AG09309 (cell line): ENCODE measurements at places on chromosomes 2 and 18.

DNA sequence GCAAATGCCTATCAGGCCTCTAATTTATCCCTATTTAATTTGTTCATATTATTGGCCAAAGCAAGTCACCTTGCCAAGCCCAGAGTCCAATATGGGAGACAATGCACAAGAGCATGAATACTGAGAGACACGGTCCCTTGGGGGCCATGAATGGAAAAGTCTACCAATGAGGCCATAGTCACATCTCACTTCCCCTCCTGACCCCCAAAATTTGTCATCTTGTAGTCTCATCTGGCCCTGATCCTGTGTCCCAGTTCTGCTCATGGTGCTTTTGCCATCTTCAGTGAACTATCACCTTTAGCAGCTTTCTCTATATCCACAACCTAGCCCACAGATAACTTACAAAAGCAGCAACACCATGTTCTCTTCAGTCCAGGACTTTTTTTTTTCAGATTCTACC lies 302.7 kb upstream of the MGAT5 start:
- no peak for DNase-seq

DNA sequence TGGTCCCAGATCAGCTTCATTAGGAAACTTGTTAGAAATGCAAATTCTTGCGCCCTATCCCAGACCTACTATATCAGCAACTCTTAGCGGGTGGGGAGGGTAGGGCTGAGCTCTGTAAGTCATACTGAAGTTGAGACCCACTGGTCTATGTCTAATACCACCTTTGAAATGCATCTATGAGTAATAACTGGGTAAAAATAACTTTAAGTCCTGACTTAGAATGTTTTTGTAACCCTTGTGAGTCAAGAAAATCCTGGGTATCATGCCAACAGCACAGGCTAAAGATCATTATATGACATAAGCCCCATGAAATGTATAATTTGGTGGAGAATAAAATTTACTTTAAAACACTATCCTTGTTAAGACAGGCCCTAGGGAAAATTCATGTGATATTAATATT lies 41.4 kb downstream of the PRKD3 start:
- peak; percentile 68 for DNase-seq

DNA sequence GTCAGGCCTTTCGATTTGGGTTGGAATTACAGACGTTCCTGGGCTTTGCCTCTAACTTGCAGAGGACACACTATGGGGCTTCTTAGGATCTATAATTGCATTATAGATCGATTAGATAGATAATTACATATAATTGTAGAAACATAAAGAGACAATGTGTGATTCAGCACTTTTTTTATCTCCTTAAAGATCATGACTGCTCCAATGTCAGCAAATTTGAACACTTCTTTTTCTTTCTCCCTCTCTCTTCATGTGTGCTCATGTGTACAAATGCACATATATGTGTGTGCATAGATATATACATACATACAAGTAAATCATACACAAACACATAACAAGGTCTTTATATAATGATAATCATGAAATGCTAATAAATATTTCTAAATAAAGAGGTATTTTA lies 1261.2 kb upstream of the SLC39A10 start:
- DNase-seq = no peak

GRCh38 chr2:156434461-156435291 lies 1.5 kb upstream of the GPD2 start:
- DNase-seq = no peak

GRCh38 chr2:86301009-86301408 lies 36.4 kb downstream of the REEP1 start:
- no peak for DNase-seq

- DNase-seq = no peak
These were observed 448 bp downstream of the YPEL5 start for GRCh38 chr2:30147196-30147714.

DNA sequence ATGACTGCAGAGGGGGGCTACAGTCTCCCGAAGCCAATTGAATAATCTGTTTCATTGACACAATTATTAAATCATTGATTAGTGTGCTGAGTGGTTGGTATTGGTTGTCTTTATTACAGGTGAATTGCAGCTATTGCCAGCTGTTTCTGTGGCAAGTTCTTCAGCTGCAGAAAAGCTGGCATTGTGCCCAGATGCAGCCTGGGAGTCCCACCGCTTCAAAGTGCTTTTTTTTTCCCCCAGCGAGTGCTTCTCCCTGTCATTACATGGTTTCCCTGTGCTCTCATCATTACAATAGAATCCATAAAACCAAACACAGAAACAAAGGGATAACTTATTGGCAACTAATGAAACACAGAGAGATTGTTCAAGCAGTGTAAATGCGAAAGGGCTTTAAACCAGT lies 164.7 kb downstream of the GRB14 start:
- DNase-seq = no peak

DNA sequence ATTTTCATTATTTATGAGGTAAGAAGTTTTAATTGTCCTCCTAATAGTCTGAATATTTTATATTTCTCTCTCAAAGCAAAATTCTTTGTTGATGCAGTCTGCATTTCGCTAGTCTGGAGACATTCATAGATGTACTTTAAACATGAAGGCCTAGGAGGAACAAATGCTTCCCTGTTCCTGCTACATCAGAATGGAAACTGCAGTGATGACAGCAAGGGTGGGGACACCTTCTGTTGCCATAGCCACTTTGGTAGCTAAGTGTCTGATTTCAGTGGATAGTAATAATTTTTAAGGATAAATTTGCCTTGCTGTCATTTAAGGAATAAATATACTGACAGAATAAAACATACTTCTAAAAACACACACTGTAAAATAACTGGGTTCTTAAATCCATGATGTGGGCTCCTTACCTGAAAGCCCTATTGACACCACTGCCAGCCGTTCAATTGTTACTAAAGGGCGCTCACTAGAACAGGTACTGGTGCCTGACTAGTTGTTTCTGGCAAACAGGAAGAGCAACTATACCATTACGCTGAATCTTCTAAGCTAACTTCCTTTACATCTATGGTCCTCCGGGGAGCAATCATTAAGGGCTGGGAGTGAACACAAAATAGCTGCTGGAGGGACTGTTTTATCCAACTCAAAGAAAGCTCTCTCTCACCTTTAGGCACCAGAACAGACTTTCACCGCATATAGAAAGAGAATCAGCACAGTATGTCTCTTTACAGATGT lies 88.2 kb downstream of the TMEM131 start:
- no peak for DNase-seq

GRCh38 chr2:73162856-73163391 lies 39.5 kb upstream of the NOTO start:
- DNase-seq = no peak

GRCh38 chr2:229410946-229411345 lies 139.9 kb upstream of the PID1 start:
- no peak for DNase-seq

DNA sequence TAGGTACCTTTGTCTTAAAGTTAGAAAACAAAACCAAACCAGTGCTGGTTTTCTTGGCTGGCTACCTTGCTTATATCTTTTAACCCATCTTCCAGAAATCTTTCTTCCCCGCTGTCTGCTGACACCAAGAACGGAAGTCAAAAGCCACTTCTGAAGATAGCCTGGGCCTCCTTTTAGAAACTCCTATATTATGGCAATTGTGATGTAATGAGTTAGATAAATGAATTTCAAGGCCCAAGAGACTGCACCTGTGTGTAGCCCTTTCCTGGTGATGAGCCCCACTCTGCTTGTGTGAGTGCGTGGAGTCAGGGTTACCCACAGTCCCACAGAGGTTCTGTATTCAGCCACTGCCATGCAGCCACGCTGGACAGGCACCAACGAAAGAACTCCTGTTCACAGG lies 60.7 kb downstream of the ARMC9 start:
- no peak for DNase-seq

DNA sequence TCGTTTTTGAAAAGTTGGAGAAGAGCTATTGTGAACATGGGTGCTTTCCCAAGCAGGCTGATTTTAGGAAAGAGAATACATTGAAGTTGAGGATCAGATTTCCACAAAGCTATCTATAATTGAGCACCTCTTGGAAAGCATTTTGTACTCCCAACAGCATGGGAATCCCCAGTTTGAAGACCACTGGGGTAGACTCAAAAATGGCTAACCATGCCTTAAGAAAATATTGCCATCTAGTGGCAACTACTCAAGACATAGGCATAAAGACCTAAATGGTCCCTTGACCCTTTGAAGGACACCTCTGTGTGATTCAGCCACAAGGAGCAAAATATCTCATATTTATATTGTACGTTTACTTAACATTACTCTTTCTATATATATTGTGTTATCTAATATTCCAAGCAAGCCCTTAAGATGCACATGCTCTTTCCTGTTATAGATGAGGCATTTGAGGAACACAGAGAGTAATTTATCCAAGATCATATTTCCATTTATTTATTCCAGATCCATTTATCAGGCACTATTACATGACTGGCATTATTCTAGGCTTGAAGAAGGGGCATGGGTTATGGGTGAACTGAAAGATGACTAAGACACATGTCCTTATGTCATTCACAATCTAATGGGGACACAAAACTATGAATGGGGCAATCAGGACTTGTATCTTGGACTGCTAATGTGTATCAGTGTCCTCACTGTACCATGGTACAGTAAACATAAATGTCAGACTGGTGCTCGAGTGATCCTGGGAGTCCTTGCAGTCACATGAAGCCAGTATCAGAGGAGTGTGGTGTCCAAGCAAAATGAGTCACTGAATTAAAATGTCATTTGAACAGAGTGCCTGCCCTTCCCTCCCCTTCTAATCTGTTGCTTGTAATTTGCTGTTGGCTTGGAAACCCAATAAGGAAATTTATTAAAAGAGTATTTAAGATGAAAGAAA lies 121.0 kb upstream of the XPO1 start:
- no peak for DNase-seq

DNA sequence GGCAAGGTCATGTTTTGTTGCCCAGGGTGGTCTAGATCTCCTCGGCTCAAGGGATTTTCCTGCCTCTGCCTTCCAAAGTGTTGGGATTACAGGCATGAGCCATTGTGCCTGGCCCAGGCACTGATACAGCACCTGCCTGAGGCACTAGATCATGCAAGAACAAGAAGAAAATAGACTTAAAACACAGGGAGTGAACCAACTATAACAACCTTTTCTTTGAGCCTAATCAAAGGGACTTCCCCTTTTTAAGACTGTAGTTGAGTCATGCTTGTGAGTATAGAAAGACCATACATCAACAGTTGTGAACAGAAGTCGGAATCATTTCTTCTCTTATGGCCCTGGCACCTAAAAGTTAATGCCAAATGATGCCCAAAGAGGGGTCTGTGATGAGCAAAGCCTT lies 47.9 kb upstream of the MAPRE2 start:
- no peak for DNase-seq

GRCh38 chr2:138948070-138948539 lies 167.9 kb upstream of the NXPH2 start:
- DNase-seq = peak; percentile 50

- no peak for DNase-seq
These were observed 119.0 kb downstream of the FEZ2 start for GRCh38 chr2:36478999-36479398.

GRCh38 chr2:160293391-160294091 lies 93.5 kb upstream of the ITGB6 start:
- DNase-seq = peak; percentile 78

DNA sequence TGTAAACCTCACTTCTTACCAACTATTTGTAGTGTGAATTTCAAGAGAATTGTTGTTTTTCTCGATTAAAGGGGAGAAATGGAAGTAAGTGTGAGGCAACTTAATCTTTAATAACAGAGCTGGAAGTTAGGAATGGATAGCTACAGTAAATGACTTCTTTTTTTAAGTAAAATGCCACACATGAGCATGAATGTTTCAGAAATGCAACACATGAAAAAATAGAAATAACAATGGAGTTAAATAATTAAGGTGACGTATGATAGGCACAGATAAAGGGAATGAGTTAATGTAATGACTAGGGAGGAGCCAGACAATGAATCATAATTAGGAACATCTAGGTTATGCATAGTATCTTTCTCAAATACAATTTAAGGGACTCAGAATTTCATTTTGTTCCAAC lies 3.4 kb downstream of the REL start:
- DNase-seq = no peak

GRCh38 chr18:22427822-22428549 lies 10.3 kb upstream of the CTAGE1 start:
- no peak for DNase-seq

- DNase-seq = no peak
These were observed 76.2 kb upstream of the SOX11 start for GRCh38 chr2:5616019-5616418.

DNA sequence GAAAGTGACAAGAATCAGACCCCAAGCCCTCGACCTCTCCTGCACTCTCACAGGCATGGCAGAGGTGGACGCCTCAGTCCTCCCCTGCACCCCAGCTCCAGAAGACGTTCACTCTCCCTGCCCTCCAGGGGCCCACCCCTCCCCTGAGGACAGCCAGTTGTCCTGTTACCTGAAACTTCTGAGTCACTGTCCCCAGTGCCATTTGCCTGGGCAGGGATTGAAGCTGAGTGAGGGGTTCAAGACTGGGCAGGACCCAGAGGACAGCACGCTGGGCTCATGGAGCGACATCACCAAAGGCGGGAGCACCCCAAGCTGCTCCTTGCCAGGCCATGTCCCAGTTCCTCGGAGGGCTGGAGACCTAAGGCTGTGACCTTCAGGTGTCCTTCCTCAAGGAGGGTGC lies 34.2 kb upstream of the COL6A3 start:
- no peak for DNase-seq

- DNase-seq = no peak
These were observed 67.0 kb downstream of the SLC66A2 start for GRCh38 chr18:79884294-79884962.

DNA sequence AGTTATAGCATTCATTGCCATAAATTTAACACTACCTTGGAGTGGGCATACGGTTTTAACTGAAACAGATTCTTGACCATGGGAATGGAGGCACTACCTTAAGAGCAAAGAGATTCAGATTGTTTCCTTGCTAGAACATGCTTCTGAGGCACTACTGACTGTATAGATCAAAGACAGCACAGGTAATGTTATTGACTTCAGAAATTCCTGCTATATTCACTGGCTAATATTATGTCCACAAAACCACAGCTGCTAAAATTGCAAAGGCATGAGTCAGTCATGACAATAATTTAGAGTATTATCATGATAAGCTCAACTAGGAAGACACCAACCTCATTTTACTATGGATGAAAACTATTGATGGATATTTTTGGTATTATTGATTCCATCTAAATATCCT lies 39.4 kb downstream of the SLC8A1 start:
- DNase-seq = no peak

- DNase-seq = no peak
These were observed 761.0 kb upstream of the POU3F3 start for GRCh38 chr2:104092886-104093285.
